Activated CD4-positive, CD25-positive, alpha-beta regulatory T cell (primary cell): ENCODE measurements at places on chromosomes 5 and 9.

DNA sequence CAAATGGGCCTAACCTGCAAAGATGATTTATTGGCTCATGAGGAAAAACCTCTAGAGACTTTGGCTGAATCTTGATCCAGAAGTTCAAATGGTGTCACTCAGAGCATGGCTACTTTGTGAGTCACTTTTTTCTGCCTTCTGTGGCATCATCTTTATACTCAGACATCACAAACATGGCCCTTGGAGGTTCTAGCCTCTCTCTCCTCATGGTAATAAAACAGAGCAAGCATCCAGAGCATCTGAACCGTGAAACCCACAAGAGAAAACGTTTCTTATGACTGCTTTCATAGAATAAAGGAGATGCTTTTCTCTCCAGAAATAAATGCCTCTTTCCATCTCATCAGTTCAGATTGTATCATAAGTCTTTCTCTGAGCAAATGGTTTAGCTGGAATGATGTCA, 780.3 kb downstream of the KCTD16 start:
- no peak for DNase-seq

GRCh38 chr9:36924071-36924470, 110.0 kb downstream of the PAX5 start:
- no peak for DNase-seq

GRCh38 chr5:67245259-67245846, 48.8 kb upstream of the CD180 start:
- no peak for DNase-seq

DNA sequence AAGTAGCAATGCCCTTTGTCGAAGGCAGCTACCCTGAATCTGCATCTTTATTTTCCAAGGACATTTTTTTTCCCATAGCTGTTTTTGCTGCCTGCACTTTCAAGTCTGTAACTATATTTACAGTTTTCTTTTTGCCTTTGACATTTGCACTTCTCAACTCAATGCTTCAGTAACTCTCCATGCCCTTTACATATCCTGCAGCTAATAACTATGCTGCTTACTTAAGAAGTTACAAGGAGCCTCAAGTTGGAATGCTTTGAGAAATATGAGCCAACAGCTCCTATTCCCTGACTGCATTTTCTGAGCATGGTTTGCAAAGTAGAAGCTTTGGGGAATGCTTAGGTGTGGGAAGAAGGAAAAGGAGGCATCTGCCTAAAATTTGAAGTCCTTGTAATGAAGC, 194.8 kb upstream of the TRPC7 start:
- DNase-seq, result no peak

- no peak for DNase-seq
Measured at GRCh38 chr5:2415678-2416077, 335.8 kb downstream of the IRX2 start.

DNA sequence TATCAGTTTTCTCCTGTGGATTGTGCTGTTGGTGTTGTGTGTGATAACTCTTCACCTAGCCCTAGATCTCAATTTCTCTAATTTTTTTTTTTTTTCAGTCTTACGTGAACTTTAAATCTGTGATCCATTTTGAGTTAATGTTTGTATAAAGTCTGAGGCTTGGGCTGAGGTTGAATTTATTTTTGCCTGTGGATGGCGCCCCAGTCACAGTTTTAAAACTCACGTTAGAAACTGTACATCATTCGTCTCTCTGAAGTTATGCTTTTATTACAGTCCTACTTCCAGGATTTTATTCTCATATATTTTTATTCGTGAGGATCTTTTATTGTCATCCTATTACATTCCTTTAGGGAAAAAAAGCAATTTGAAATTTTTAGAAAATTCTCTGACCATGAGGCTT, 103.1 kb downstream of the EHMT1 start:
- DNase-seq, result no peak

DNA sequence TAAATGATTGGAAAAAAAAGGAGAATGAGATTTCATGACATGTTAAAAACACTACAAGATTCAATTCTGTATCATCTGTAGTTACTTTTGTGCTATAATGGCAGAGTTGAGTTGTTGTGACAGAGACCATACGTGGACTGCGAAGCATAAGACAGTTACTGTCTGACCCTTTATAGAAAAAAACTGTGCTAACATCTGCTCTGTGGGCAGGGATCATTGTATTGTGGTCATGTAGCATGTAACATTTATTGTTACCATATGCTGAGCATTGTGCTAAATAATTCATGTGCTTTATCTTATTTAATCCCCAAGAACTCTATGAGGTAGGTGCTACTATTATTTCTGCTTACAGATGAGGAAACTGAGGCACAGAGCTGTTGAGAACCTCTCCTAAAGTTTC, 147.3 kb upstream of the HMHB1 start:
- DNase-seq, result no peak

DNA sequence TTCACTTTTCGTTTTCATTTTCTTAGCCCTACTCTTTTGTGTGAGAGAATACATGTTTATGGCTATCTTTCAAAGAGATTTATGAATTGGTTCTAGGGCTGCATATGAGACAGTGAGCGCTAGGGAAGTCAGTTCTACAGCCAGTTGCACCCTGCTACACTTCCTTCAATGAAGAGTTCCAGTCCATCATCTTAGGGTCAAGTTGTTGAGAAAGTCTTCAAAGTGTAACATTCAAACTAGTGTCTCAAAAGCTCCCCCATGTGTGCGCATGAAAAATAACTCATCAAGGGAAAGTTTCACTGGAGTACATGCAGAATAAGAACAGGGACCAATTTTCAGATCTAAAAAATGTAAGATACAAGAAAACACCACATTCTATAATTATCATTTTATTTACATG, 317.2 kb downstream of the DEPDC1B start:
- no peak for DNase-seq

GRCh38 chr9:2214707-2215106, 199.6 kb downstream of the SMARCA2 start:
- no peak for DNase-seq

DNA sequence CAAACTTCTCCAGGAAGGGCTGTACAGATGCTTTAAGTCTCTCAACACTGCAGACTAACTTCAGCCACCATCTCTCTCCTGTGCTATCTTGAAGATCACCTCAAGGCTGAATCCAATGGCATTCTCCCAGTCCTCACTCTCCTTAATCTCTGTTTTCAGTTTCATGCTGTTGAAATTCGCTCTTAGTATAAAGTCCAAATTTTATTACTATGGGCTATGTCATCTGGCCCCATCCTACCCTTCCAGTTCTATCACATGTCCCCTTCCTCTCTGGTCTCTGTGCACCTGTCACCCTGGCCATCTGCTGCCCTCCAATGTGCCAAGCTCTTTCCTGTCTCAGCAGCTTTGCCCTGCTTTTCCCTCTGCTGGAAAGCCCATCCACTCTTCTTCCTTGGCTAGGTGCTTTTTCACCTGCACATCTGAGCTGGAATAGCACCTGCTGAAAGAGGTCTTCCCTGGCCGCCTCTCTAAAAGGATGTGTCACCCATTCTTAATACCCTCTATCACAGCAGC, 284.7 kb upstream of the MAP3K1 start:
- no peak for DNase-seq

- DNase-seq, result no peak
Measured at GRCh38 chr5:180343110-180343830, 9.9 kb downstream of the GFPT2 start.

GRCh38 chr5:15646371-15646770, 146.4 kb downstream of the FBXL7 start:
- DNase-seq, result no peak

GRCh38 chr9:136623842-136624183, 38.9 kb upstream of the EGFL7 start:
- no peak for DNase-seq

GRCh38 chr9:38478211-38478610, 54.0 kb upstream of the IGFBPL1 start:
- DNase-seq, result no peak

DNA sequence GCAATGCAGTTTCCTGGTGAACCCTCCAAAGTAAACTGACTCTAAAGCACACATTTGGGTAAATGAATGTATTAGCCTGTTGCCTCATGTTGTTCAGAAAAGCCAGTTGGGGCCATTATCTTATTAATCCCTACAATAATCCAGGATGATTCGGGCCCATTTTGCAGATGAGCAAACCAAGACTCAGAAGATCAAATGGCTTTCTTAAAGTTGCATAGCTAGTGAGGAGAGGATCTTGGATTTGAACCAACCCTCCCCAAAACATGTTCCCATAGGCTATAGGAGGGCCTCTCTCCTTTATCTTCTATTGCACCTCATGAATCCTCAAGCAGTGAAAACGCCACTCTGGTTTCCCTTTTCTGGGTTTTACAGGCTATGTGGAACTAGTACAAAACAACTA, 267.6 kb upstream of the RFX3 start:
- DNase-seq, result no peak

DNA sequence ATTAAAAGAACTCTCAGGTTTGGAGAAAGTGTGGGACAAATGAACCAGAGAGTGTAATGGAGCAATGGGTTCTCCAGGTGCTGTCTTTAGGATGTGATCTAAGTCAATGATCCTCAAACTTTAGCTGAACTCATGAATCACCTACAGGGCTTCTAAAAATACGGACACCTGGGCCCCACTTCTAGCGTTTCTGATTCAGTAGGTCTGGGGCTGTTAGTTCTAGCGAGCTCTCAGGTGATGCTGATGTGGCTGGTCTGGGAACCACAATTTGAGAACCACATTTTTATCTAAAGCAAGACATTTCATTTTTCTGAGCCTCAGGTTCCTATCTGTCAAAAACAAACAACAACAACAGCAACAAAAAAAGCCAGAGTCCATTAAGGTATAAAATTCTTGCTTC, 35.1 kb upstream of the PCA3 start:
- DNase-seq, result no peak

DNA sequence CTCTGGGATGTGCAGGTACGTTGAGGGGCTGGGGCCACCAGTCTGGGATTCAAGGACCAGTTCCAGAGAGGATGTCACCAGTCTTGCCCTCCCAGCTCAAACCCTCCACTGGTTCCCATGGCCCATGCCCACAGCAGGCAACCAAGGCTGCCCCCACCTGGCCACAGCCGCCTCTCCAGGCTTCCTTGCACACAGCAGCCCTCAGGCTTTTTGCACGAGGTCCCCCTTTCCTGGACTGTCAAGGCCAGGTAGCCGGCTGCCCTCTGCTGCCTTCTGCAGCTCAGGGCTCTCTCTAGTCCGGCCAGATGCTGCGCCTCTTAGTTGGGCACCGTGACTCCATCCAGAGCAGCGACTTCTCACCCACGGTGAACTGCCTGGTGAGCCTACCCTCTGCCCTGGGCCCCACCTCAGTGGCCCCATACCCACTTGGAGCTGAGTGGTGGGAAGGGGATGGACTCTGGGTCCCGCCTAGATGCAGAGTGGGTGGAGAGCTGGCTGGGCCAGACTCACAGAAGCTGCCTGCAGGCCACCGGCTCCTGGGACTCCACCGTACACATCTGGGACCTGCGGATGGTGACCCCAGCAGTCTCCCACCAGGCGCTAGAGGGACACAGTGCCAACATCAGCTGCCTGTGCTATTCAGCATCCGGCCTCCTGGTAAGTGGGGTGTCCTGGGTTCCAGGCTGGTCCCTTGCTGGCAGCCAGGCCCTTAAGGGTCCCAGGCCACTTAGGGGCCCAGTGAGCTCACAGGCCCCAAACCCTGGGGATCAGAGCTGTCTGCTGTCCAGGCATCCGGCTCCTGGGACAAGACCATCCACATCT, 2.9 kb downstream of the WDR38 start:
- no peak for DNase-seq

GRCh38 chr5:120368923-120369715, 95.0 kb upstream of the PRR16 start:
- DNase-seq, result no peak

DNA sequence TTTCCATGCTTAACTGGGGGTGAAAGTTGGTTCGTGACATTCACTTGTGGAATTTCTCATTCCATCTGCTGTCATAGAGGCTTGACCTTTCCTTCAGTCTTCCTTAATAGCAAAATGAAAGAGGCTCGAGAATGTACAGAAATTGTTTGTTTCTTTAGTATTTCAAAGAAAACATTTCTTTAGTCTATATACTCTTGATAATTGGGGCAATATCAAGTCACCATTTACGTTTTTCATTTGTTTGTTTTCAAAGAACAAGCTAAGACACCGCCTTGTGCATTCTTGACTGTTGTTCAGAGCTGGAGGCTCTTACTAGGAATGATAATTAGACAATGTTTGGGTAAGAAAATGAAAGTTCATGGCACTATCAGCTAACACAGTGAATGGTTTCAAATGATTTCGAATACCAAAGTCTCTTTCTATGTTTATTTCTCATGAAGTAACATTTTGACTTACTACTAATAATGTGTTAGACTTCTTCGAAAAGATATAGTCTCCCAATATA, 835.4 kb downstream of the SEMA5A start:
- no peak for DNase-seq

DNA sequence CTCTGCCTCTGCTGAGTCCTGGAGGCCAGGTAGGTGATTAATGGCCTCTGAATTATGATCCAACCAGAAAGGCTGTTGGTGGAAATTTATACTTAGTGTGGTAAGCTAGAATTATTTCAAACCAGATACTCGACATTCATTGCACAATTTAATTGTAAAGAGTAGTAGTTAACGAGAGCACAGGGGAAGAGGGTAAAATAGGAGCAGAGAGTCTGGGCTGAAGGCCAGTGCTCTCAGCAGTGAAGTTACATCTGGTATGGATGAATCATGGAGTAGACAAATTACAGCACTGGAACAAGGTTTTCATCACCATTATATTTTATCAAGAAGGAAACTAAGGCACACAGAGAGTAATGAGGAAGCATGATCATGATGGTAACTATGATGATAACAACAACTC, 92.5 kb downstream of the TLR4 start:
- DNase-seq, result no peak

- no peak for DNase-seq
Measured at GRCh38 chr9:8622871-8623270, 823.3 kb upstream of the DMAC1 start.

- no peak for DNase-seq
Measured at GRCh38 chr5:151528996-151529395, 62.1 kb downstream of the FAT2 start.

- DNase-seq, result no peak
Measured at GRCh38 chr9:32603914-32604852, 31.2 kb upstream of the NDUFB6 start.

GRCh38 chr9:34185778-34186551, 7.1 kb downstream of the UBAP1 start:
- no peak for DNase-seq

GRCh38 chr5:157345067-157345466, 79.1 kb downstream of the CYFIP2 start:
- no peak for DNase-seq

DNA sequence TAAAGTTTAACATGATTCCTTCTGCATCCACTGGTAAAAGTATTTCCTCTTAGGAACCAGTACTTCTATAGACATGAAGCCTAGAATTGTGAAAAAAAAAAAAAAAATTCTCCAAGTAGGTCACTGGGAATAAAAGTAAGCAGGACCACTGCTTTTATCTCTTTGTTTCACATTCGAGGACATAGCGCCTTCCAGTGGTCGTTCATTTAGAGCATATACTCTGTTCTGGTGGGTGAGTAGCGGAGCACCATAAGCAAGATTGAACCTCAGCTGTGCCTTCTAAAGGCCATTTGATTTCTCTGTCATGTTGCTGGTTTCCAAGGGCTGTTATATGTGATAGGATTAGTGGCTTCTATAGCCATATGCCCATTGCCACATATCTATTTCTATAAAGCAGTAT, 393.1 kb downstream of the TMEM232 start:
- no peak for DNase-seq
